ENCODE measurements at places on chromosomes 2 and 18. TPM values are rescaled to one million over a fixed set of nuclear protein-coding genes. Genes with fewer than 3 reads are reported as not detected.

DNA sequence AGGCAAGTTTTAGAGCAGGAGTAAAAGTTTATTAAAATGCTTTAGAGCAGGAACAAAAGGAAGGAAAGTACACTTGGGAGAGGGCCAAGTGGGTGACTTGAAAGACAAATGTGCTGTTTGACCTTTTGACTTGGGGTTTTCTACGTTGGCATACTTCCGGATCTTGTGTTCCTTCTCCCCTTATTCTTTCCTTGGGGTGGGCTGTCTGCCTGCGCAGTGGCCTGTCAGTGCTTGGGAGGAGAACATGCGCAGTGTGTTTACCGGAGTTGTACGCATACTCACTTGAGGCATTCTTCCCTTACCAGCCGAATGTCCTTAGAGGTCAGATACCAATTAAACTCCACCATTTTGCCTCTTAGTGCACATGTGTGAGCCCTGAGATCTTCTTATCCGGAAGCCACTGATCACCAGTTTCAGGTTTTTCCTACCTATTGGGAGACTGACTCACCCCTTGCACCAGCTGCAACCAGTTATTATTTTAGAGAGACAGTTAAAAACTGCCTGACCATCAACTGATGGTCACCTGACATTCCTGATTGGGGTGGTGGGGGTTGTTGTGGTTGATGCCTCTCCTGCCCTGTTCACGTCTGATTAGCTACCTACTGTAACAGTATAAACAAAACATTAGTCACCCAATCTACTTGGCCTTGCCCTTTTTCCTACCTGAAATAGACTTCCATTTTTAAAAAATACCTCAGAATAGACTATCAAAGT, 67.5 kb downstream of the NYAP2 start:
- DNase-seq = peak; percentile 45

DNA sequence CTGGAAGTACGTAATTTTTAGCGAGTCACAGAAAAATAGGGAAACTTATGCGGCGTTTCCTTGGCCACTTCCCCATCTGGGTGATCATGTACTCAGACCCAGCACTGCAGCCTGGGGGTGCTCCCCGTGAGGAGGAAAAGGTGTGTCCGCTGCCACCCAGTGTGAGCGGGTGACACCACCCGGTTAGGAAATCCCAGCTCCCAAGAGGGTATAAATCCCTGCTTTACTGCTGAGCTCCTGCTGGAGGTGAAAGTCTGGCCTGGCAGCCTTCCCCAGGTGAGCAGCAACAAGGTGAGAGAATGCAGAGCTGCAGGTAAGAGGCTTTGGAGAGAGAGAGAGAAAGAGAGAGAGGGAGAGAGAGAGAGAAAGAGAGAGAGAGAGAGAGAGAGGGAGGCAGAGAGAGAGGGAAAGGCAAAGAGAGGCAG, at the start of gene IL1R2:
IL1R2 (plus strand) TSS at position 240 of the 425 bp plus-strand sequence. CDS start 16,616 bp downstream, outside the sequence.
- no peak for DNase-seq

GRCh38 chr2:229921101-229921891, 513 bp downstream of the TRIP12 start:
- peak; percentile 82 for DNase-seq

- DNase-seq = no peak
Observed at GRCh38 chr2:106843910-106844250, 42.1 kb downstream of the ST6GAL2 start.

DNA sequence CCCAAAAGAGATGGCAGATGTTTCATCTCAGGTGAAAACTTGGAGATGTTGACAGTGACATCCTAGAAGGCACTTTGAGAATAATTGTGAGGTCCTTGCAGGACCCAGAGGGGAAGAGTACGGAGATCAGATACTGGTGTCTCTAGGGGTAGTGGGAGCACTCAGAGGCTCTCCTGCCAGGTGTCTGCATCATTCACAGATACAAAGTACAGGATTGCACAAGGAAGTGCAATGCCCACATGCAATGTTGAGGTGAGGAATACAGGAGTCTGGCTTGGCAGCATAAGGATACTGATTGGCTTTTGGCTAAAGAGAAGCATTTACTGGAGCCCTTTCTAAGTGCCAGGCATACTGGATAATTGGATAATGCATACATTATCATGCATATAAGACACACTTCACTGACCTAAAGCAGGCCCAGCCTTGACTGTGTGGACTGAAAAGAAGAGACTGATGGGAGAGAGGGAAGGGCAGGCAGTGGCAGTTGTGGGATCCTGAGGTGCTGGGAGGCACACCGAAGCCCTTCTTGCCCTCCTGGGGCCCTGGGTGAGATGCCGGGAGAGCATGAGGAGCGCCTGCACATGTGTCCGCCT, 31.0 kb upstream of the NCKAP5 start:
- DNase-seq = no peak

DNA sequence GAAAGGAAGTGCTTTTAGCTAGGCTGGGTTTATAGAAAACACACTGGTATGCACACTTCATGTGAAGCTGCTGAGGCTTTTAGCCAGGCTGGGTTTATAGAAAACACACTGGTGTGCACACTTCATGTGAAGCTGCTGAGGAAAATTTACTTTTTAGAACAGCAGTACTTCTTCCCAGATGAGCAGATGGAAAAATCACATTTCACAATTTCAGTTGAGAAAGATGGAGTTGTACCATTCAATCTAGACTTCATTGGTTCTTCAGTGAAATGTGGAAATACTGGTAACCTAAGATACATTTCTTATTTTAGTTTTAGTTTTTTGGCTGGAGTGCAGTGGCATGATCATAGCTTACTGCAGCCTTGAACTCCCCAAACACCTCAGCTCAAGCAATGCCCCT, 11.1 kb downstream of the SNTG2 start:
- no peak for DNase-seq

DNA sequence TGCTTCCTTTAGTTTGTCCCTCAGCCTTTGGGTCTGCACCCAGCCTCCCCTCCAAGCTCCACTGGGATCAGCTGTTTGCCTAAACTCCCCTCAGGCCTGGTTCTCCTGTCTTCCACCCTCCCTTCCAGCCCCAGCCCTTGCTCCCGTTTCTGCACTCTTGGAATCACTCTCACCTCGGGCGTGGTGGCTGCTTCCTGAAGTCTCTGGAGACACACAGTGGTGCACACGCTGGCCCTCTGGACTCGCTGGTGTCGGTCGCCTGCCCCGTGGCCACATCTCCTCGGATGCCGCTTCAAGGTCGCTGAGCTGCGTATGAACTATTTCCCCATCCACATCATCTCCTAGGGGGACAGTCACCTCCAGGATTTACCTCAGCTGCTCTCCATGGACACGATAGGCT, 46.3 kb downstream of the PSMG2 start:
- DNase-seq = no peak

DNA sequence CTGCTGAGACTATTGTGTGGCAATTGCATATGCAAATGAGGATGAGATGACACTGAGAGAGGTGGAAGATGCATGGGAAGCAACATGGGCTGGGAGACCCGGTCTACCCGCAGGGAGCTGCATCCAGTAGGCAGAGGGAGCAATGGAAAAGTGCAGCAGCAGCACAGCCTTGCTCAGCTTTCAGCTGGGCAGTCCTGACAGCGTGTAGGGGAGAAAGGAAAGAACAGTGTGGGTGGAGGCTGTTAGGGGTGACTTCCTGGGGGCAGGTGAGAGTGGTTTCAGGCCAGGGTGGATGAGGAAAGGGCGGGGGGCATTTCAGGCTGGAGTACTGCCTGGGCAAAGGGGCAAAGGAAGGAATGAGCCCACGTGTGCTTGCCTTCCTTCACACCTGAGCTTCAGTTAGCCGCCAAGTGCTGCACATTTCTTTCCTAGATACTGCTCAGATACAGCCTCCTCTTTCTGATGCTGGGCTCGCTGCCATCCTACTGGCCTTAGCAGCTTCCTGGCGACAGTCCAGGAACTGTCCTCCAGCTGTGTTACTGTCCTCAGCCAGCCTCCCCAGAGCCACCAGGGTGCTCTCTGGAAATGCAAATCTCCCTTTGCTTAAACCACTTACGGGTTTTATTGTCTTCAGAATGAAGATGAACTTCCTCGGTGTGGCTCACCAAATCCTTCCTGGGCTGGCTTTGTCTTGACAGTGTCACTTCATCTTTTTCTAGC, 276.3 kb downstream of the TSN start:
- no peak for DNase-seq

Gene IGFBP2
- 210 TPM for total RNA-seq

Gene SPATA3
- total RNA-seq = not detected

Gene SLC19A3
- 1.9 TPM for total RNA-seq

Gene HOXD8
- total RNA-seq = 41.7 TPM

Gene PPM1B
- total RNA-seq = 54.8 TPM
